NCI-H1105 (cell line): ENCODE measurements at places on chromosomes 16 and 17.

- no peak for DNase-seq
Observed at GRCh38 chr17:42832213-42832933, 824 bp upstream of the PSME3 start.

GRCh38 chr17:47213540-47213939 lies 4.4 kb downstream of the MYL4 start:
- no peak for DNase-seq

- DNase-seq, result no peak
Observed at GRCh38 chr16:540645-541340, 13.3 kb downstream of the CAPN15 start.

DNA sequence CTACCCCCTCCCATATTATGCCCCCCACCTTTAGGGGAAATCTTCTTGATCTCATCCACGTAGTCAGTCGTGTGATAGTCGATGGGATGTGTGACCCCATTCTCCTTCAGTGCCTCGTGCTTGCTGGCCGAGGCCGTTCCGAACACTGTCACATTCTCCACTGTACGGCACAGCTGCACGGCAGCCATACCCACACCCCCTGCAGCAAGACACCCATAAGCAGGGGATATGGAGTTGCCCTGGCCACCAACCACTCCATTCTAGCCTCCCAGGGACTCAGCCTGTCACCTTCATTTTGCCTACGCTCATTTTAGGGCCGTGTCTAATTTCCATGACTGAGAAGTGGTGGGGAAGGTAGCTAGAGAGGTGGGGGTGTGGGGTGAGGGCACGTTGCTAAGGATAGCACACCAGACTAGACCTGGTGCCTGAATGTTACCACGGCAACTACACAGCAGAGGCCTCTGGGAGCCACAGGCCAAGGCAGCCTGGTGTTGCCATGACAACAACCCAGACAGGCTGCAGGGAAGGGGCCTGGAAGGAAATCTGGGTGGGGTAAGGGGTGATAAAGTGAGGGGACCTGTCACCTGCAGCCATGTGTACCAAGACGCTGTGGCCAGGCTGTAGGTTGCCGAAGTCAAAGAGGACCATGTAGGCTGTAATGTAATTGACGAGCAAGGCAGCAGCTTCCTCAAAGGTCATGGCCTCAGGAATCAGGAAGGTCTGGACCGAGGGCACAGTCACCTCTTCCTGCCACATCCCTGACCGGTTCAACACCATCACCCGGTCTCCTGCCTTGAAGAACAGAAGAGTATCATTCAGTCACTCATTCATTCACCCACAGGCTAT lies 4.0 kb downstream of the VAT1 start:
- peak; percentile 57 for DNase-seq

DNA sequence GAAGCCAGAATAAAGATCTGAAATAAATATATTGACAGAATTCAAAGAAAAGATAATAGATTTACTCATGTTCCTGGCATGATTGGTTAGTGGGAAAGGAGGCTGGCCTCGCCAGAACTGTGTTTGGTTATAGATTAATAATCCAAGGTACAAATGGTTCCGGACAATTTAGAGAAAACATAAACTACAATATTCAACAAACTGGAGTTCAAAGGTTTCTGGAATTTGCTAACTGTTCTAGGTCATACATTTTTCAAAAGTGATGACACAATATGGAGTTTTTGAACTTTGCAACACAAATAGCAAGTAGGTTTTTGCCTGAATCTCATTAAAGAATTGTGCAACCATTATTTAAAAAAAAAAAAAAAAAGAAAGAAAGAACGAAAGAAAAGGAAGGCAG lies 251.7 kb upstream of the SALL1 start:
- DNase-seq, result no peak

GRCh38 chr17:54662978-54663876 lies 237.4 kb upstream of the TOM1L1 start:
- no peak for DNase-seq

GRCh38 chr17:78355045-78355641 lies 4.7 kb downstream of the SOCS3 start:
- no peak for DNase-seq

- DNase-seq, result no peak
Observed at GRCh38 chr17:968812-969730, 10.5 kb downstream of the NXN start.

DNA sequence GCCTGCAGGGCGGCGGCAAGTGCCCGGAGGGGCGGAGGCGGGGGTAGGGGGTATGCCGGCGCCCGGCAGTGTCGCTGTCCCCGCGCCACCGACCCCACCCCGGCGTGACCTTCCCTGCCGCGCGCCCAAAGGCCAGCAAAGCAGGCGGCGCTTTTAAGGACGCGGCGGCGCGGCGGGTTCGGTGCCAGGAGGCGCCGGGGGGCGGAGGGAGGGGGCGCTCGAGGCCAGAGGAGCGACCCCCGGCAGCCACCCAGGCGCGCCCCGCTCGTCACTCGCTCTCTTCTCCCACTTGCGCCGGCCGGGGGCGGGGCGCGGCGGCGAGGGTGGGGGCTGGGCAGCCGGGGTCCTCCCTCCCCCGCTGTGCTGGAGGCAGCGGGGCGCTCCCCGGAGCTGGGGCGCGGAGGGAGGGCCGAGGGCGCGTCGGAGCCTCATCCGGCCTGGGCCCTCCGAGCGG lies 8.6 kb upstream of the BAHCC1 start:
- DNase-seq, result peak; percentile 45

- DNase-seq, result no peak
Observed at GRCh38 chr17:11690681-11691080, 92.4 kb downstream of the DNAH9 start.

DNA sequence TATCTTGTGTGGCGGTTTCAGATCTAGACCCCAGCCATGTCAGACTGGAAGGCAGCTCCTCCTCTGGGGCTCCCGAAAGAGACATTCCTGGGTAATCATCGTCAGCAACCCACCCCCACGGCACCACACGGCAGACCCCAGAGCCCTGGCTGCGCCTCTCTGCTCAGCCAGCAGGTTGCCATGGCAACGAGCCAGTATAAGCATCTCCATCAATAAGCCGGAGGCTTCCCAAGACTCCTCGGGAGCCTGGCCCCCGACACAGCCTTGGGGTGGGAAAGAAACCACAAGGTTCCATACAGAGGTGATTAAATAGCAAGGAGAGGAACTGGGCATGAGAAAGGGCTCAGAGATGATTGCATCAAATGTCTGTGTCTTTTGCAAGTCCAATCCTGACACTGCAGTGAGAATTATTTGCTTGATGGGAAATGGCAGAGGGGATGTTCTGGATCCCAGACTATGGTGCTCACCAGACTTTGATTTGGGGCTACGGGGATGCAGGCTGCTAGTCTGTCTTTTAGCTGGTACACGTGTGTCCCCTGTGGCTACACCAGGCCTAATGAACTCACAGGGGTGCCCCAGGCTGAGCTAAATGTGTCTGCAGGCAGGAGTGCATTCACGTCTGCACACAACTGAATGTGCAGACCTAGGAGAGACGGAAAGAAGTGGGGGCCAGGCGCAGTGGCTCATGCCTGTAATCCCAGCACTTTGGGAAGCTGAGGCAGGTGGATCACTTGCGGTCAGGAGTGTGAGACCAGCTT lies 320.5 kb upstream of the TNRC6C start:
- no peak for DNase-seq

- no peak for DNase-seq
Observed at GRCh38 chr17:19645734-19646201, 2.8 kb upstream of the ALDH3A2 start.

- DNase-seq, result no peak
Observed at GRCh38 chr16:28837672-28838557, 8.2 kb downstream of the TUFM start.

- no peak for DNase-seq
Observed at GRCh38 chr16:57191056-57191571, 5.0 kb downstream of the RSPRY1 start.

DNA sequence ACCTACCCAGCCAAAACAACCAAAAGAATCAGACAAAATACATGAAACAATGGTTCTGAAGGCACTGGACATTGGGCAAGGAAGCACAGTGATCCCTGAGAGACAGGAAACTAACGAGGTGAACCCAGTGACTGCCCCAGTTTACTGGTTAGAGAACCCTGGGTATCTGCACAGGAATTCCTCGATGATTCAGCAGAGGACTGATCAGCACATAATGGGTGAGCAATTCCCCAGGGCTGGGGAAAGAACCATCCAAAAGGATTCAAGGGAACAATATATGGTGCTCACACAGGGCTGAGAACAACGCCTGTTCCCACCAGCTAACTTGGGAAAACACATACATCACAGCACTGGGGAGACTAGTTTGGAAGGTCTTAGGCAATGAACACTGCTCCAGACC lies 167.2 kb downstream of the PARN start:
- DNase-seq, result no peak

DNA sequence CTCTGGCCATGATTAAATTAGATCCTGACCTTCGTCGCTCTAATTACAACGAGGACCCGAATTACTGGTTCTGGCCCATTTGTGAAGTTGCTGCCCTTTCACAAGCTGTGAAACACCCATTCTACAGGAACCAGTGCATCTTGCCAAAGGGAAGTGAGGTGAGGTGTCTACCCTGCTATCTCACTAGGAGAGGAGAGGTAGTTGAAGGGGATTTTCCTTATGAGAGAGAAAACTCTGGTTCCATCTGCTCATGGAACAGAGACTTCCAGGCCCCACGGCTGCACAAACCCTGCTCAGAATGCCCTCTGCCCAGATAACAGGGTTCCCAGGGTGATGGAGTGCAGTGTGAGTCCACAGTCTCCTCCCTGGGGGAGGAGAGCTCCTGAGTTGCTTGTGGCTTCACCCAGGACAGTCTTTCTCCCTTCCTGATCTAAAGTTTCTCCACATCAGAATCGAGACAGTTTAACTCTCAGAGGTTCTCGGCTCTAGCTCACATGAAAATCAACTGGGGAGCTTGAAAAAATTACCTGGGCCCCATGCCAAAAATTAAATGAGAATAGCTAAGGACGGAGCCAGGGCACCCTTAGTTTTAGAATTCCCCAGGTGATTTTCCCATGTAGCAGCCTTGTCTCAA lies 7.8 kb upstream of the SSTR2 start:
- no peak for DNase-seq
